ENCODE measurements at places on chromosomes 16 and 17.

- DNase-seq, result no peak
These were observed 2.3 kb downstream of the C17orf58 start for GRCh38 chr17:67993998-67994361.

DNA sequence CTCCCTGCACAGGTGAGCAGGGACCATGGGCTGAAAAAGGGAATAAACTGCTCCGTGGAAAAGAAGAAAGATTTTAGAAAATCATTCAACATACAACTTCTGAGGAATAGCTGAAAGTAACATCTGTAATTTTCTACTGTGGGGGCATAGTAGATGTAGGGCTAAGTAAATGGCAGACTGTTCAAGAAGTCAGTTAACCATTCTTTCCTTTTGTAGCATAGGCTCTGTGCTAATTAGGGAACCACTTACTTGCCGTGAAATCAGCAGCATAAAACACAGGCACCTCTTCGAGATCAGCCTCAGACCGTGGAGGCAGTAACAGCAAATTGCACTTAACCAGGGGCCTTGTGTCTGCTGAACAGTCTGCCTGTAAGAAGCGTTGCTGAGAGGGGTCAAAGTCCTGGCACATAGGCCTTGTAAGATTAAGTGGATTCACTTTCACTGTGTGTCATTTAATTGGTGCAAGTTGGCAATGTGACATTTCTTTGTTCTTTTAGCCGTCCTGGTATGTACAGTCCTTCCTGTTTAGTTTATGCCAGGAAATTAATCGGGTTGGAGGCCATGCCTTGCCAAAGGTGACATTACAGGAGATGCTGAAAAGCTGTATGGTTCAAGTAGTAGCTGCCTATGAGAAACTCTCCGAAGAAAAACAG, 10.4 kb downstream of the COG1 start:
- no peak for DNase-seq

DNA sequence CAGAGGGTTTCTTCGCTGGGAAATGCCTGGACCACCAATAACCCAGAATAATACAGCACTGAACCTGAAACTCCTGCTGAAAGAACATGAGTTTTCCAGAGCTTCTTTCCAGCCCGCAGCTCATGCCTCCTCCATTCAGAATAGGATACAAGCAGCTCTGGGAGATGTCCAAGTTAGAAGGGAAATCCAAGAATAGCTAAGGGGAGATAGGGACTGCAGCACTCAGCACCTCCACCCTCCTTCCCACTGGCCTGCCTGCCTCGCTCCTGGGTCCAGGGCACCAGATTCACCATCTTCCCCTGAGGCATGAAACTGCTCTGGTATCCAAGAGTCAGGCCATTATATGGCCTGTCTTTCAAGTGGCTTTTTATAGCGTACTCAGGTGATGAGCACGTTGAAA, 4.1 kb downstream of the KRT31 start:
- DNase-seq, result no peak

GRCh38 chr16:82506692-82507670, 119.8 kb upstream of the CDH13 start:
- no peak for DNase-seq

DNA sequence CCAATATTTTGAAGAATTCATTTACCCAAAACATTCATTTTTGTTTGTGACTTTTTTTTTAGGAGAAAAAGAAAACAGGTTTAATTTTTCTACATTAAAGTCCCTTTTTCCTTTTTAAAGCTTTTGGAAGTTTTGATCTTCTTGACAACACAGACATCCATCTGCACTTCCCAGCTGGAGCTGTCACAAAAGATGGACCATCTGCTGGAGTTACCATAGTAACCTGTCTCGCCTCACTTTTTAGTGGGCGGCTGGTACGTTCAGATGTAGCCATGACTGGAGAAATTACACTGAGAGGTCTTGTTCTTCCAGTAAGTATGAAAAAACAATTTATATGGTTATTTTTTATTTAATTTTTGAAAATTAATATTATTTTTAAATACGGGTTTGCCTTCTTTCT, 37.2 kb downstream of the SIAH1 start:
- no peak for DNase-seq

- DNase-seq, result no peak
These were observed 43.0 kb upstream of the TMEM97 start for GRCh38 chr17:28276011-28276410.

GRCh38 chr16:50640391-50640790, 40.7 kb downstream of the SNX20 start:
- DNase-seq, result no peak

DNA sequence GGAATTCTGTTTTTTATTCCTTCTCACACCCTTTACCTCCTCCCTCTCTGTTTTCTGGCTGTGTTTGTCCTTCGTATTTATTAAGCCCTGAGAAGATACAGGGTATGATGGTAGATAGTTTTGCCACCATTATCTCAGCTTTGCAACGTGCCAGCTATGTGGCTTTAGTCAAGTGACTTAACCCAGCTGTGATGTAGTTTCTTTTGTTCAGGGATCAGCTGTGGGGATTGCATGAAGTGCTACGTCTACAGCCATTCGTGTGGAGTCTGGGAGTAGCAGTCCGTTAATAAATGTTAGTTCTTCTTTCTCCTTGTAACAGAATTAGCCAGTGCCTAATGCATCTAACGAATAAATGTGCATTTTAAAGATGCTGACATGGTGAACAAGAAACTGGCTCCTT, 128.4 kb downstream of the HAPSTR1 start:
- DNase-seq, result no peak

DNA sequence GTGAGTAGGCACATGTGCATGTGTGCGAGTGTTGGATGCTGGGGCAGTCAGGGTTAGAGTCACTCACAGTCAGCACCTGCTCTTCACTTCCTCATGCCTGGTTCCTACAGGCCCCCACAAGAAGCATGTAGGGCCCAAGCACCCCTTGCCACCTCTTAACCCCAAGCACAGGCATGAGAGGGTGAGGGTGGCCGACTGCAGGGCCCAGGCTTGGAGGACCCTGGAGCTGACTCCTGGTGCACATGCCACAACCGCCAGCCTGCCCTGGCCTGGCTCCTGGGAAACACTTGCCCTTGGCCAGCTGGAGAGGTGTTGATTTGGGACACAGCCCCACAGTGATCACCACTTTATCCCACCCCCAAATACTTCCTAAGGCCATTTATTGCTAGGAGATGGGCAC, 16.9 kb upstream of the CDRT15L2 start:
- no peak for DNase-seq

Measured in stimulated activated CD4-positive, alpha-beta T cell treated with anti-CD3 and anti-CD28 coated beads, Interleukin-1b, Interleukin-23, amount 100 ng/mL, for 1 hour (primary cell).